ENCODE measurements at places on chromosomes 1 and 21. TPM values are rescaled to one million over a fixed set of nuclear protein-coding genes. Genes with fewer than 3 reads are reported as not detected.

The PLA2G2D gene
- not detected for total RNA-seq

GRCh38 chr1:198681252-198681651 lies 42.4 kb downstream of the PTPRC start:
- no peak for DNase-seq

GRCh38 chr1:50667710-50668356 lies 244.6 kb upstream of the DMRTA2 start:
- no peak for DNase-seq

The NR5A2 gene
- total RNA-seq = 6.9 TPM

DNA sequence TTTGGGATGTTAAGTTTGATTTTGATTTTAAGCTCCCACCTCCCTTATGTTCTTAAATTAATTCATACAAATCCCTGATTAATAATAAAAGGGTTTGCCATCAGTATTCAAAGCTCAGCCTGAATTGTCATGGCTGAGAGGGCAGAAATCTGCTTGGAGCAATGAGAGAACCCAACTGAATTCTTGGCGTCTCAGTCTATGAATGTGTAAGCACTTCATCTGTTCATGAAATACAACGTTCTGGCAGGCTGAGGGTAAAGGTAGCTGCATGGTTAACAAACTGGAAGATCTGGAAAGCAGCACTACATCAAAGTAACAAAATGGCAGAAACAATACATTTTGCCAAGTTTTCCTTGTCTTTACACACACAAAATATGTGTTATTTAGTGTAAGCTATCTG lies 95.3 kb downstream of the ACBD6 start:
- DNase-seq = no peak
